ENCODE measurements at places on chromosomes 7 and 10.
A peak's percentile ranks its signal among the peaks of the same experiment; 100 is the strongest.

DNA sequence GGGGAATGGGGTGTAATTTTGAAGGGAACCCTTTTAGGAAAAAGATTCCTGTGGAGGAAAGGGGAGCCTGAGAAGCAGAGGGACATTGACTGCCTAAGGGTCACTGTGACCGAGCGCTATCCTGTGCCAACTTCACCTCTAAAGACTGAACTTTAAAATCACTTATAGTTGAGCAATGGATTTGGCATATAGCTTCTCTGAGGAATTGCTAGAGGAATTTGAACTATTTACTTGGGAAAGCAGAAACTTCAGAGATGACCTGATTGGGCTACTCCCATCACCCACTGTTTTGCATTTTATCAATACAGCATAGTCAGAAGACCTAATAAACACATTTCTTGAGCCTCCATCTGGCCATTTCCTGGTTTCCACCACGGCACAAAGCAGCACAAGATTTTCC, 23.7 kb upstream of the WNT16 start:
- no peak for DNase-seq

GRCh38 chr10:130340816-130341215, 204.6 kb downstream of the GLRX3 start:
- DNase-seq, result no peak

DNA sequence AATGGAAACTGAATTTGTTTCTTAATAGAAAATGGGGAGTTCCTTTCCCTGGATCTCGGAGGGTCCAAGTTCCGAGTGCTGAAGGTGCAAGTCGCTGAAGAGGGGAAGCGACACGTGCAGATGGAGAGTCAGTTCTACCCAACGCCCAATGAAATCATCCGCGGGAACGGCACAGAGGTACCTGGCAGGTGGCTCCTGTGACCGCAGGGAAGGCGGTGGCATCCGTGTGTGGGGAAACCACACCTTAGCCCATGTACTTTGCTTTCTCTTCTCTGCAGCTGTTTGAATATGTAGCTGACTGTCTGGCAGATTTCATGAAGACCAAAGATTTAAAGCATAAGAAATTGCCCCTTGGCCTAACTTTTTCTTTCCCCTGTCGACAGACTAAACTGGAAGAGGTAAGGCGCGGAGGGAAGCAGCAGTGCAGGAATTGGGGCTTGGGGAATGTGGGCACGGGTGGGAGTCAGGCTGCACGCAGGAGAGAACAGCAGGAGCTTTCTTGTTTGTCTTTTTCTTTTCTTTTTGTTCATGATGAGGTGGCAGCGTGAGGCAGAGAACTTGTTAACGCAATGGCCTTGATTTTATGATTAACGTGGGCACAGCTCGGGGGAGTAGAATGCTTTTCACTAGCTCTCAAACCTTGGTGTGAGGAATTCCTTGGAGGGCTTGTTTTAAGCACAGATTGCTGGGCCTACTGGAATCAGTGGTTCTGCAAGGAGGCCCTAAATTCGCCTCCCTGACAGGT, 12.8 kb downstream of the HKDC1 start:
- no peak for DNase-seq

- no peak for DNase-seq
These were observed 87.3 kb upstream of the CSTF2T start for GRCh38 chr10:51786684-51787035.

- DNase-seq, result no peak
These were observed 74.6 kb downstream of the WDFY4 start for GRCh38 chr10:48759113-48759901.

- no peak for DNase-seq
These were observed 19.2 kb downstream of the PDK4 start for GRCh38 chr7:95577137-95577536.

DNA sequence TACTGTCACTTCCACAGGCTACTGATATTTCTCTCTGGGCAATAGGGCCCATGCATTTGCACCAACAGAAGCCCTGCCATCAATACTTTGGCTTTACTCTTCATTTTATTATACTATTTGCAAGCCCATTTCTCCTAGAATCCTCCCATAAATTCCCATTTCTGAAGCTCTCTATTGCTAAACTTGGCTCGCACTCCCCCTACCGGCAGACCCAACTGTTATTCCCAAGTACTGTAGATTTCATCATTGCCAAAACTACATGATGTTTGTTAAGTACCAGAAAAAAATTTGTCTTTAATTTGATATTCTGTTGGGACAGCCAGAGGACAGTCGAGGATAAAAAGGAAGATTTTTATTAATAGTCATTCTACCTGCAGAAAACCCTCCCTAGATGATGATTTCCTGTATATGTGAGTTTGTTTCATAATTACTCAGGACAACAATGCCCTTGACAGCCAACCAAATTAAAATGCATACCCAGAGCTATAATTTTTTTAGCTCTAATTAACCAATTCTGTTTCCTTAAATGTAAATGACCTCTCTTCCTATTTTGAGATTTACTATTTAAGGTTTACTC, 298.6 kb downstream of the REEP3 start:
- no peak for DNase-seq

- no peak for DNase-seq
These were observed 85.2 kb downstream of the ANKIB1 start for GRCh38 chr7:92330835-92331438.

- no peak for DNase-seq
These were observed 410.3 kb downstream of the KIF20B start for GRCh38 chr10:90111671-90112070.

DNA sequence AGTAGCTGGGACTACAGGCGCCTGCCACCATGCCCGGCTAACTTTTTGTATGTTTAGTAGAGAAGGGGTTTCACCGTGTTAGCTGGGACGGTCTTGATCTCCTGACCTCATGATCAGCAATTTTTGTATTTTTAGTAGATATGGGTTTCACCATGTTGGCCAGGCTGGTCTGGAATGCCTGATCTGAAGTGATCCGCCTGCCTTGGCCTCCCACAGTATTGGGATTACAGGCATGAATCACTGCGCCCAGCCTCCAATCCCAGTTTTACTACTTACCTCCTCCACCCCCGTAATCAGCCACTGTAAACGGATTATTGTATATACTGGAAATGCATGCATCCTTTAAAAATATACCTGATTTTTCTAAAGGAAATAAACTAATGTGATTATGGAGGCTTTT, 35.1 kb upstream of the MTPN start:
- DNase-seq, result no peak

DNA sequence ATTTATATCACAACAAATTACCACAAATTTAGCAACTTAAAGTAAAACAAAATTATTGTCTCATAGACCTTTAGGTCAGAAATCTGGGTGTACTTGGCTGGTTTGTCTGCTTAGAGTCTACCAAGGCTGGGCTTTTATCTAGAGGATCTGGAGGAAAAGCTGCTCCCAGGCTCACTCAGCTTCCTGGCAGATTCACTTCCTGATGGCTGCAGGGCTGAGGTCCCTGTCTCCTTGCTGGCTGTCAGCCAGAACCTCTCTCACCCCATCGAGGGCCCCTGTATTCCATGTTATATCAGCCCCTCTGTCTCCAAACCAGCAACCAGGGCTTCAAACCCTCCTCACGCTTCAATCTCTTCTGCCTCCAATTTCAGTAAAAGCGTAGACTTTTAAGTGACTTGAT, 734.9 kb downstream of the NRG3 start:
- no peak for DNase-seq

- no peak for DNase-seq
These were observed 301.9 kb upstream of the TAC1 start for GRCh38 chr7:97430006-97430405.

DNA sequence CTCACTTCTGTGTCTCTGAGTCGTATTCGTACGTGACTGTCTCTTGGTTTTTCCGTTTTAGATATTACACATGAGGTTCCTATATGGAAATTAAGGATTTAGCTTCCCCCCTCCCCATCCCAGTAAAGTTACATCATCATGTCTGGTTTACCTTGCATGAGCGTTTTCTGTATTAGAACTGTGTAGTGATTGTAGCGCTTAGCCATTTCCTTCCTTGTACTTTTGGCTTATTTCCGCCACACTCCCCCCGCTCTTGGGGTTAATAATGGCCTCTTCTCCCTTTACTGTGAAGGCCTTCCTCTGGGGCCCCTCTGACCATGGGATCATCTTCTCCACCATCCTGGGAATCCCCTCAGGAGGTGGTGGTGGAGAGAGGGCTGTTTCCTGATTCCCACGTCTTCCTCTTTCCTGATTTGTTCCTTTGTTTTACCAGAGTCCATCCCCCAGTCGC, 27.2 kb upstream of the AP5Z1 start:
- DNase-seq, result no peak

DNA sequence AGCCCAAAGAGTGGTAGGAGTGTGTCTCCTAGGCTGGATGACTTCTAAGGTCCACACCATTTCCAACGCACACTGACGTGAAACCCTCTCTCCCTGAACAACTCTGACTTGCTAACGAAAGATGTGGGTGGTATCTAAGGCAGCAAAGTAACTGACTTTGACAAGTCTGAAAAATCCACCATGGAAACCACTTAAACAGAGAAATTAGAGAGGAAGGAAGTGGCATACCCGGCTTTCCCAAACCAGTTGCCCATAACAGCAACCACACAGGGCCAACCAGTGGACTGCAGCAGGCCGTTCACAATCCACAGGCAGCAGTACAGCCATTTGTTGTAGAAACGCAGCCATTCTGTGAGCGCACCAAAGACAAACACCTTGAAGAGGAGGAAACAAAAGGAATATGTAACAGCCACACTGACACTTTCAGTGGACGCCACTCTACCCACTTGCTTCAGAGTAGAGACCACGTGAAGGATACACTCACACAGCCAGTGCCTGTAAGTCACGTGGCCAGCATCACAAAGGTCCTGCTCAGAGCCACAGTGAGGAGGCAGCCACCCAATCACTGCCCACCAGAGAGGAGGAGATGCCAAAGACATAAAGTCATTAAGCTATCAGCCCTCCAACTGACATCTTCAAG, 39.8 kb downstream of the SLC37A3 start:
- DNase-seq, result no peak

GRCh38 chr10:121436630-121437341, 161.5 kb downstream of the FGFR2 start:
- DNase-seq, result no peak

DNA sequence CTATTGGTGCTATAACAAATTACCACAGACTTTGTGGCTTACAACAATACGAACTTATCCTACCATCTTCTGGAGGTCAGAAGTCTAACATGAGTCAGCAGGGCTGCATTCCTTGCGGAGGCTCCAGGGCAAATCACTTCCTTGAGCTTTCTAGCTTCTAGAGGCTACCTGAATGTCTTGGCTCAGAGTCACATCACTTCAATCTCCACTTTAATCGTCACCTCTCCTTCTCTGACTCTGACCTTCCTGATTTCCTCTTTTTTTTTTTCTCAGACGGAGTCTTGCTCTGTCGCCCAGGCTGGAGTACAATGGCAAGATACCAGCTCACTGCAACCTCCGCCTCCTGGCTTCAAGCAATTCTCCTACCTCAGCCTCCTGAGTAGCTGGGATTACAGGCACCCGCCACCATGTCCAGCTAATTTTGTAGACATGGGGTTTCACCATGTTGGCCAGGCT, 44.6 kb upstream of the ANAPC16 start:
- peak; percentile 91 for DNase-seq

- no peak for DNase-seq
These were observed 2.0 kb downstream of the NFKB2 start for GRCh38 chr10:102397222-102398171.

GRCh38 chr10:22103701-22104470, 100.4 kb upstream of the DNAJC1 start:
- no peak for DNase-seq

DNA sequence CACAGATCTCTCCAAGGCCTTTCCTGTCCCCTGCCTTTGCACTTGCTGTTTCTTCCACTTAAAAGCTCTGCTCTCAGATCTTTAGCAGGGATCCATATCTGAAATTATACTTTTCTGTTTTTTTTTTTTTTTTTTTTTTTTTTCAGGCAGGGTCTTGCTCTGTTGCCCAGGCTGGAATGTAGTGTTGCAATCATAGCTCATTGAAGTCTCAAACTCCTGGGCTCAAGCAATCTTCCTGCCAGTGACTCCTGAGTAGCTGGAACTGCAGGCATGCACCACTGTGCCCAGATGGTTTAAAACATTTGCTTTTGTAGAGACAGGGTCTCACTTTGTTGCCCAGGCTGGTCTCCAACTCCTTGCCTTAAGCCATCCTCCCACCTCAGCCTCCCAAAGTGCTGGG, 5.0 kb upstream of the TSPAN15 start:
- no peak for DNase-seq

- no peak for DNase-seq
These were observed 993 bp downstream of the ZC3HAV1 start for GRCh38 chr7:139108266-139109187.

- no peak for DNase-seq
These were observed 757 bp upstream of the GRID1 start for GRCh38 chr10:86367152-86367951.

- no peak for DNase-seq
These were observed 97.3 kb downstream of the MYL10 start for GRCh38 chr7:101531726-101532357.

DNA sequence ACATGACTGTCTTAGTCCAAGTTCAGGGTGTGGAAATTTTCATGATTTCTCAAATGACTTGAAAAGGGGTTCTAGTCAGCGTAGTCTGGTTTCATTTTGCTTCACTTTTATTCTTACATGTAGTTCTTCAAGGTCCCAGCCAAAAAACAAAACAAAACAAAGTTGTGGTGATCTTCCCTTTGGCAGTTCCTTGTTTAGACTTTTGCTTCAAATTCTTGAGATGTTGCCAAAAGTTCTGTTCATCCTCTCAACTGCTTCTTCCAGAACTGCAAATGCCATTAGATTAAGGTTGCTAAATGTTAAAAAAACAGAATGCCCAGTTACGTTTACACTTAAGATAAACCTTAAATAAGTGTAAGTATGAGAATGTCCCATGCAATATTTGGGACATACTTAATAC, 370.8 kb upstream of the LRRTM3 start:
- DNase-seq, result no peak

GRCh38 chr10:94251568-94251967, 111.2 kb downstream of the NOC3L start:
- no peak for DNase-seq

DNA sequence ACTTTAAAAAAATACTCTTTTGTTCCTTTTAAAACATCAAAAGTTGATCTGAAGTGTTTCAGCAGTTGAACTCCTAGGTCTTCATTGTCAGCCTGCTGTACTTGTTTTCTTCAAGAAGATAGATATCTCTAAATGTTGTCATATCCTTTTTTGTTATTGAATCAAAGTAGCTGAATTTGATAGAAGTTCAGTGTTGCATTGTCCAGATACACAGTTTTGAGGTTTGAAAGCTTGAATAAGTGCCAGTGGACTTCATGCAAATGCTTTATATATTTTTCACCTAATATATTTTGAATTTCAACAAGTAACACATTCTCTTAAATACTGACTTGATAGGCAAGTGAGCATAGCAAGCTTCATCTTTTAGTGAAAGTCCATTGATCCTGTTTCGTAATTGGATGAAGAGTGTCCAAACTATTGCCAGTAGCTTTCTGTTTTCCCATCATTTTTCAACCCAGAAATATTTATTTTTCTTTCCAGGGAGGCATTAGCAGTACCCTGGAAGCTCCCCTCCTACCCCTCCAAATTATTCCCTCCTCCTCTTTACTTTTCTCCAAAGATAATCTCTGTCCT, 114.4 kb downstream of the TPST1 start:
- DNase-seq, result no peak

DNA sequence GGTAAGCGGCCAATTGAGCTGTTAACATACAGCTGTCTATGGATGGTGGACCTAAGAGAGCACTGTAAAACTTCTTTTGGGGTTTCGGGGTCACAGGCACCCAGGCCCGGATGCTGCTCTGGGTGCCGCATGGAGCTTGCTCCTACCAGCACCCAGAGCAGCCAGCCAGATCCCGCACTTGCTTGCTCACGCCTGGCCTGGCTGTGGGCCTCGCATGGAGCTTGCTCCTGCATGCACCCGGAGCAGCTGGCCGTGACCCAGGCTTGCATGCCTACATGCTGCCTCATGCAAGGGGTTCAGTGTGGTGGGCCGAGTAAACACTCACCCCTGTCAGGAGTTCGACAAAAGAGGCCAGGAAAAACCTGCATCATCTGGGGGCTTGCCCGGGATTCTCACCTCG, 896.9 kb downstream of the SORCS1 start:
- no peak for DNase-seq
